ENCODE measurements at places on chromosomes 3 and 15.
A peak's percentile ranks its signal among the peaks of the same experiment; 100 is the strongest.

GRCh38 chr15:51757450-51757849, 6.1 kb downstream of the TMOD2 start:
- DNase-seq = no peak

GRCh38 chr15:65306551-65306950, 2.1 kb downstream of the RNU5B-1 start:
- DNase-seq = no peak

DNA sequence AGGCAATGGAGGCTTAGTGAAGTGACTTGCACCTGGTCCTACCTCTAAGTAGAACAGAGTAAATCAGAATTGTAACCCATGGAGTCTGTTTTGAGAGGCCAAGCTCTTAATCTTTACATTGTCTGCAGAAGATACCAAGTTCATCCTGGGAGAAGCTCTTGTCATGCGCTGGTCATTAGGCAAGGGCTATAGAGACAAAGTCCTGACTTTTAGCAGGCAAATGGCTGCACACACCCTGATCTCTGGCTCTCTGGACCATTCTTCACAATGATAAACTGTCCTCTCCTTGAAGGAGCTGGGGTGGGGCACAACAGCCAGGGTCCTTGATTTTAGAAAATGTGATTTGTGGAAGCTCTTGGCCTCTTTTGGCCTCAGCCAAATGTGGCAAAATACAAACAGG, 65.4 kb downstream of the MCTP2 start:
- DNase-seq = no peak

- no peak for DNase-seq
Observed at GRCh38 chr15:73573572-73573971, 59.6 kb downstream of the NPTN start.

DNA sequence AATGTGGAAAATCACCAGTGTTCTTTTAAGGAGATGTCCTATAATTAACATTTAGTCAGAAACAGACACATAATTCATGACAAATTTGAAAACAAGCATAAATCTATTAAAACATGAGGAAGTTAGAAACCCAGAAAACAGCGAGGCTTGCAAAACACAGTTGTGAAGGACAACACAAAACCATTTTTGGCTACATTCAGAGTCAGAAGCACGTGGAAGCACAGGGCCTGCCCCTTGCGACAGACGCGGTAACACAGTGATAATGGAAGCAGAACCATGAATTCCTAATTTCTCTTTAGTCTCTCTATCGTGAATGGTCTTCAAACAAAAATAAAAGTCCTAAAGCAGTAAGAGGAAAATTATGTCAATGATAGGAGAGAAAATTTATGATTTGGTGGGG, 12.2 kb downstream of the NCEH1 start:
- DNase-seq = no peak

- no peak for DNase-seq
Observed at GRCh38 chr3:144165482-144165881, 193.9 kb downstream of the DIPK2A start.

- DNase-seq = no peak
Observed at GRCh38 chr3:72031581-72031980, 246.6 kb upstream of the PROK2 start.

GRCh38 chr3:150936693-150937092, 31.5 kb upstream of the MINDY4B start:
- no peak for DNase-seq

DNA sequence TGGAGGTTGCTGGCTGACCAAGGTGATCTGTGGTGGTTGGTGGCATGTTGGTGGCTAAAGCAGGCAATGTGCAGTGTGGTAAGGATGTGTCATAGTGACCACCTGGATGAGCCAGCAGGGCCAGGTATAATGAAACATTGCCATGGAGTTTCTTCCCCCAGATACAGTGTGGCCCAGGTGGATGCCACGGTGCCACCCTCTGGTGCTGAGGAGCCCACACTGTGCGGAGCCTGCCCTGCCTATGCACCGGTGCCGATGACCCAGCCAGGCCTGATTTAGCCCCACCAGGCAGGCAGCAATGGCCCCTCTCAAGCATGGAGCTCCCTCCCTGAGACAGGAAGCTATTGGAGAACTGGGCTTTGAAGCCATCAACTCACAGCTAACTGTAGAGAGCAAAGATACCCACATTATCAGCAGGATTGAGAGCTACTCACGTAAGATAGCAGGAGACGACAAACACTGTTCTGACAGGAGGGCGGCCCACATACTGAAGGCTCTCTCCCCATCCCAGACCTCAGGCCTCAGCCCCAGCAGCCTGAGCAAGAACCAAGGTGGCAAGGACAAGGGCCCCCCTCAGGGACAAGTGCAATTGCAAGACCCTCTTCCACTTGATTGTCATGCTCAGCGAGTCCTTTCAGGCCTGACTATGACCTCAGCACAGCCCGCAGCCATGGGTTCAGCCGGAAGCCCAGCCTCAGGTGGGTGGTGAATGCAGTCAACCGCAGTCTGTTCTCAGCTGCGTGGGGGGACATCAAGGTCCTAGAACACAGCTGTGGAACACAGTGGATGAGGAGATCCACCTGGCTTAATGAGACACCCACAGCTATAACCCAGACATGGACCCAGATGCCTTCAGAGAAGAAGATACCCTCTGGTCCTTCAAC, 82.8 kb upstream of the CDV3 start:
- no peak for DNase-seq

GRCh38 chr3:162391301-162391700, 894.7 kb downstream of the OTOL1 start:
- DNase-seq = no peak

DNA sequence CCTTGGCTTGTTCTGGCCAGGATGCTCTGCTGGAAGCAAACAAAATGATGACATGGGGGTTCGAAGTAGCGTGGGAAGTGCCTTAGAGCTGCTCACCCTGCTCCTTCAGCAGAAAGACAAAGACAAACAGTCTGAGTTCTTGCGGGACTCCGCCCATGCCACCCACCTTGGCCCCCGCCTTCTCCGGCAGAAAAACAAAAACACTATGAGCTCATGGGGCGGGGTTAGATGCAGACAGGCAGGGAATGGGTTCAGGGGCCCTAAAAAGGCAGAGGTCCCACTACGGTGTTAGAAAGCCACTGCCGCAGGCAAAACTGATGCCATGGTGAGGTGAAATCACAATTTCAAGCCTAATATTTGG, 9.7 kb upstream of the NCKIPSD start:
- DNase-seq = peak; percentile 91

DNA sequence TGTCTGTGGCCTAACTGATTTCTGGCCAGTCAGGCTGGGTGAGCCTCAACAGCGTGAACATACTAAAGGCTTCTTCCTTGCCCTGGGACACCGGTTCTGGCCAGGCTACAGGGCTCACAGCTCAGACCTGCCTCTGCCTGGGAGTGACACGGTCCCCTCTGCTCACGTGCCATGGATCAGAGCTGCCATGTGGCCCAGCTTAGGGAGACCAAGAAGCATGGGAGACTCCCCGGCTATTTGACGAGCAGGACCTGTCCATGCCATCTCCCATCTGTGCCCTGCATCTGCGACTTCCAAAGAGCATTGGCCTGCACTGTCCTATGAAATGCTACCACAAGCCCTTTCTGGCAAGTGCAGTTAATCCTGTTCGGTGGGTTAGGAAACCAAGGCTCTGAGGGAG, 57.4 kb downstream of the APBA2 start:
- peak; percentile 32 for DNase-seq

DNA sequence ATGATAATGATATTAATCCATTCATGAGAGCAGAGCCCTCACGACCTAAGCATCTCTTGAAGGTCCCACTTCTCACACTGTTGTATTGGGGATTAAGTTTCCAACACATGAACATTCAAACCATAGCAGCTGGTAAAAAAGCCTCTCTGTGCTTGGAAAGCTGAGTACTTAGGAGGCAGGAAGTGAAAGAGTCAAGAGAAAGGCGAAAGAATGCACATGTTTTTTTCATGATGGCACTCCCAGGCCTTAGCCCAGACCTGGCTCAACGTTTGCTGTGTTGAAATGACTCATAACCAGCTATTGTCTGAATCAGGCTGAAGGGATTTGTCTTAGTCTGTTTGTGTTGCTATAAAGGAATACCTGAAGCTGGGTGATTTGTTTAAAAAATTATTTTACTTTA, 84.4 kb upstream of the RGMA start:
- peak; percentile 28 for DNase-seq

GRCh38 chr15:76185716-76186115, 125.6 kb downstream of the ETFA start:
- peak; percentile 86 for DNase-seq

DNA sequence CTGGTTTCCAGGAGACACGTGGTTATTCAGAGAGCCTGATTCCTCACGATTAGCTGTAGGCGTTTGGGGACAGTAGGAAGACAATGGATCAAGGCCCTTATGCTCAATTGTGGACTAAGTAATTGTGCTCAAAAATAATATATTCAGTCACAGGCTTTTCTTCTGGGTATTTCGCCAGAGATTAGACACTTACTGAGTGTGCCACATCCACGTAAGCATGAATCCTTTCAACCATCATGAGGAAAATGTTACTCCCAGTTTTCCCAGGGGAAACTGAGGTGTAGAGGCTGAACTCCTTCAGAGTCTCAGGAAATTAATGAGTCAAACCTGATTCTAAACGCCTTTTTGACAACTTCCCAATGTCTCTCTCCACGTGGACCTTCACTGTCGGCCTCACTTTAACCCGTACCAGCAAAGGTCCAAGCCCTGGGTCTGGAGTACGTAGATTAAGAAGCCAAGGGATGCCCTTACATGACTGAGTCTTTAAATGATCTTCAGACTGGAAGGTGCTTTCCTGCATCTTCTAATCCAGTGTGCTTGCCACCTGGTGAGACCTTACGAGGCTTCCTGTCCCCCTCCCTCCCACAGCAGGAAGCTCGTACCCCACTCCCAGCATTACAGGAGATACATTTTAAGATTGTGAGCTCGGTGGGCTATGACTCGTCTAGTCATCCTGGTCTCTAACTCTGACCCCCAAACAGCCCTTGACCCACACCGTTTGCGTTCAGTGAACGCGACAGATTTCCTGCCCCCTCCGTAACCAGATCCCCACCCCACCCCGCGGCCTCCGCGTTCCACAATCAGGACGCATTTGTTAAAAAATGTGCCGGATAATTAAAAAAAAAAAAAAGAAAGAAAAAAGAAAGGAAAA, 1.7 kb downstream of the PKM start:
- peak; percentile 50 for DNase-seq

GRCh38 chr3:67077656-67078055, 79.5 kb downstream of the KBTBD8 start:
- DNase-seq = no peak

DNA sequence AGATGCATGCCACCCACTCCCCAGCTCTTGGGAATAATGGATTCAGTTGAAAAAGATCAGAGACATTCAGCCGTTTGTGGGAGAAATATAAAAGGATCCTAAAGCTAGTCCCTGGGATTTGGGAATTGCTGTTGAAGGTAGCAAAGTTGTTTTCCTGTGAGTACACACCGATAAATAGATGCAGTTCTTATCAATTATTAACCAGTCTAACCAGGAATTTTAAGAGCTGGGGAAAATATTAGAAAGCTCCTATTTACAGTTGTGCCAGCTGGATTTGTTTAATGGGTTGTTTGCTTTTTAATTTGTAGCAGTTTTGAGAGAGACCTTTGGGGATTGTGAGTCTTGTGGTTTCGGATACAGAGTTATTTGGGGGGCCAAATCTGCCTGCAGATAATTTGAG, 44.2 kb upstream of the SKOR1 start:
- DNase-seq = no peak

- no peak for DNase-seq
Observed at GRCh38 chr3:165918657-165918979, 81.4 kb upstream of the BCHE start.

DNA sequence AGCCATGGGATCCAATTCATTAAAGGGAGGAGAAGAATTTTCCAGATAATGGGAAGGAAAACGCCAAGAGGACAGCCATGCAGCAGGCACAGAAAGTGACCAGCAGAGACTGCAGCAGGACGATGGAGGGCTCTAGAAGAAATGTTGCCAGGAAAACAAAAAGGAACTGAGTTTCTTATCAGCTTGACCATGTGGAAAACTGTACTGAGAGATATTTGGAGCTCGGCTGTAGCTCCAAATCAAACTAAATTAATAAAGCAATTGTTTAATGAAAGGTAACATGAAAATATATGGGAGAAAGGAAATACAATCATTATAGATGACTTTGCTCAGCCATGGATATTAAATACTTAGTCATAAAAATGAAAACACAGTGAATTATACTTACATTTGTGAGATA, 63.7 kb downstream of the SSR3 start:
- no peak for DNase-seq

- no peak for DNase-seq
Observed at GRCh38 chr3:17686613-17687012, 55.8 kb downstream of the TBC1D5 start.

- DNase-seq = peak; percentile 51
Observed at GRCh38 chr15:93716615-93717231, 514.6 kb upstream of the MCTP2 start.

DNA sequence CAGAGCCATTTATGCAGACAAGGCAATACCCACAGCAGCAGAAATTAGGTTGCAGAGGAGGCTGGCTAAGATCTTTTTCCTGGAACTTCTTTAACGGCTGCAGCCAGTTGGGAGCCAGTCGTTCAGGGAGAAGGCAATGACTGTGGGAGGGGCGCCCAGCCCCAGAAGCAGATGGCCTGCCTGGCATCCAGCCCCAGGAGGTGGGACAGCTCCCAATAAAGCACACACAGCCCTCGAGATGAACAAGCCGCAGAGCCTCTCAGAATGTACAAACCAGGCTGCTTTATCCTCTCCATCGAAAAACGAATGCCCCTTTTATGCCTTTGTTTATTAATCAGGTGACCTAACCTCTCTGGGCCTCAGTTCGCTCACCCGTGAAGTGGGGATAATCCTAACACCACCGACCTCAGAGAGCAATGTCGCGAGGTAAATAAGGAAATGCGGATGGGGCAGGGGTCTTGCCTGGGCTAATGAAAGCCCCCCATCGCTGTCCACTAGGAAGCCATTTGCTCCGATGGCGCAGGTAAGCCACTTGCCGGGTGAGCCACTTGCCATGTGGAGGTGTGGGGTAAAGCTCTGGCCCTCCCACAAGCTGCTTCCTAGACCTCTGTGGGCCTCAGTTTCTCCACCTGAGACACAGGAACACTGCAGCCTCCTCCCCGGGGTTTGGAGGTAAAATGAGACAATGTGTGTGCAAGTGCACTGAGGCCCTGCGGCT, 35.8 kb downstream of the MGLL start:
- no peak for DNase-seq

All from endodermal cell (in vitro differentiated cells).